Epithelial cell of proximal tubule (primary cell): ENCODE measurements at places on chromosomes 1 and 21. TPM values are rescaled to one million over a fixed set of nuclear protein-coding genes. Genes with fewer than 3 reads are reported as not detected.

NUDT4B gene
- total RNA-seq: 6.9 and 30.9 TPM in 2 replicates

HSD3B1 gene
- 0.07 TPM in 1 of 2 replicates, not detected in the other for total RNA-seq

LCE3D gene
- total RNA-seq: not detected in 2 replicates

CCDC27 gene
- not detected in 2 replicates for total RNA-seq

WNT2B gene
- total RNA-seq: 0.80 and 4.8 TPM in 2 replicates

FCRL6 gene
- not detected in 2 replicates for total RNA-seq

TRNP1 gene
- 89.9 and 159 TPM in 2 replicates for total RNA-seq

PAPPA2 gene
- 0.14 and 0.98 TPM in 2 replicates for total RNA-seq

INSRR gene
- total RNA-seq: not detected in 2 replicates

OLFM3 gene
- total RNA-seq: not detected in 2 replicates

FOXD3 gene
- not detected in 2 replicates for total RNA-seq

FMOD gene
- 0.07 and 0.17 TPM in 2 replicates for total RNA-seq

EIF3I gene
- 338 and 472 TPM in 2 replicates for total RNA-seq

ELAPOR1 gene
- 0.29 TPM in 1 of 2 replicates, not detected in the other for total RNA-seq

SPATA46 gene
- not detected in 2 replicates for total RNA-seq

SLFNL1 gene
- 0.07 TPM in 1 of 2 replicates, not detected in the other for total RNA-seq

TAL1 gene
- total RNA-seq: 0.69 and 1.4 TPM in 2 replicates

OLFML3 gene
- 0.12 and 1.0 TPM in 2 replicates for total RNA-seq

TCP10L gene
- under 0.01 and 0.06 TPM in 2 replicates for total RNA-seq

PRDM16 gene
- total RNA-seq: under 0.01 and 0.06 TPM in 2 replicates

SSX2IP gene
- total RNA-seq: 12.5 and 13.2 TPM in 2 replicates

TNFAIP8L2 gene
- not detected in 2 replicates for total RNA-seq

BNIPL gene
- total RNA-seq: 0.14 TPM in 1 of 2 replicates, not detected in the other

CELA3A gene
- not detected in 2 replicates for total RNA-seq

TAS1R3 gene
- not detected in 2 replicates for total RNA-seq

SAMD11 gene
- 0.51 and 3.5 TPM in 2 replicates for total RNA-seq

AQP10 gene
- not detected in 2 replicates for total RNA-seq

ASTN1 gene
- 0.23 TPM in 1 of 2 replicates, not detected in the other for total RNA-seq

DDAH1 gene
- total RNA-seq: 45.9 and 50.9 TPM in 2 replicates

HORMAD1 gene
- not detected in 2 replicates for total RNA-seq

GNAT2 gene
- total RNA-seq: 0.58 TPM in 1 of 2 replicates, not detected in the other

TNFSF4 gene
- total RNA-seq: 0.29 and 0.35 TPM in 2 replicates

CFAP45 gene
- 0.46 and 0.65 TPM in 2 replicates for total RNA-seq

PLEKHA6 gene
- total RNA-seq: 10.4 and 19.9 TPM in 2 replicates

FAM3B gene
- 0.35 and 0.51 TPM in 2 replicates for total RNA-seq

ZNF695 gene
- total RNA-seq: 4.7 and 7.7 TPM in 2 replicates

RGS8 gene
- not detected in 2 replicates for total RNA-seq

LCE1A gene
- total RNA-seq: not detected in 2 replicates

P3R3URF gene
- total RNA-seq: not detected in 2 replicates

TDRD10 gene
- total RNA-seq: not detected in 2 replicates

GUCA2A gene
- total RNA-seq: not detected in 2 replicates

ANGEL2 gene
- total RNA-seq: 14.8 and 27.4 TPM in 2 replicates

TMEM82 gene
- not detected in 2 replicates for total RNA-seq

TLCD4 gene
- 3.2 and 5.4 TPM in 2 replicates for total RNA-seq

ZNF362 gene
- total RNA-seq: 10.8 and 17.6 TPM in 2 replicates

ACTRT2 gene
- not detected in 2 replicates for total RNA-seq
